Stimulated activated CD8-positive, alpha-beta memory T cell treated with anti-CD3 and anti-CD28 coated beads, Interleukin-2, amount 100 ng/mL, for 1 hour (primary cell): ENCODE measurements at places on chromosomes 7 and 10.

- DNase-seq = peak; percentile 21
Measured at GRCh38 chr7:151632750-151633515, 113.2 kb upstream of the RHEB start.

GRCh38 chr7:42914421-42915045 lies 2.7 kb upstream of the C7orf25 start:
- DNase-seq = no peak

DNA sequence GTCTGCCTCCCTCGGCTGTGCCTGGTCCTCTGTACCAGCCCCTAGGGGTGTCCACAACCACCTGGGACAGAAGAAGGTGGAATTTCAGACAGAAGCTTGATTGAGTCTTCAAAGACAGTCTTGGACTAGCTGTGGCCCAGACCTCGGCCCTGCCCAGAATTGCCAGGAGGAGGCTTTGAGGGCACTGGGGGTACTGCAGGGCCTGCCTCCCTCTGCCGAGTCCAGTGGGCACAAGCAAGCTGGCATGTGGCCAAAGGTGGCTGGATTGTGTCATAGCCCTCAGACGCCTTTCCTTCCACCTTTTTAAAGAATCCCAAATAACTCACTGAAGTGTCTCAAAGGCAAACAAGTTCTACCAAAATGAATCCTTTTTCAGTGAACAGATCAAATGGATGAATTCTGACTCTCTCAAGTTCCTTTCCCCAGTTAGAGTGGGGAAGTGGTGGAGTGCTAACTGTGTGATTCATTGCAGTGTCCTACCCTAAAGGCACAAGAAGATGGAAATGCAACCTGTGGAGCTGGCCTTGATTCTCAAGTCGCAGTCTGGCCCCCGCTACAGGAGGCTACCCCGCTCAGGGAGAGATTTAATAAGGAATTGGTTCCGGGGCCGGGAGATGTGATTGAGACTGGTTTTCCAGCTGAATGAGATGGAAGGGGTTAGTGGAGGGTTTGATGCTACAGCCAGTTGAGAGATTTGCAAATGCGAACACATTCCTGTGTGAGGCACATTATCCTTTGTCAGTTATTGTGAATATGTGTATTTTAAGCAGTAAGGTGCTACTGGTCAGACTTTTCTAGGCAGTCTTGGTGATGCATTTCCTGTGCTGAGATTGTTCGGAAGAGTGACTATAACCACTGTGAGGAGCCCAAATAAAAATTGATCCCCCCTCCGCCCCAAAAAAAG lies 28.8 kb upstream of the SLC26A4 start:
- no peak for DNase-seq

DNA sequence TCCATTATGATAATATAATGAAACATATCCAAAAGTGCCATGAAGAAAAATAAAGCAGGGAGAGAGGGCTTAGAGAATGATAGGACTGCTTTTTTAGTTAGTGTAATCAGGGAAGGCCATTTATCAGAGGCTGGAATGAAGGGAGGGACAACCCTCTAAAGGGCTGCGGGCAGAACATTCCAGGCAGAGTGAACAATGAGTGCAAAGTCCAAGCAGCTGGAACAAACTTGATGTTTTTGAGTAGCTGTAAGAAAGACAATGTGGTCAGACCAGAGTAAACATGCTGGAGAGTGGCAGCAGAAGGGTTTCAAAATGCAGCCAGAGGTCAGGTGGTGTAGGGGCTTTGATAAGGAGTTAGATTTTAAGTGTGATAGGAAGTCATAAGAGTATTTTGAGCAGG lies 65.6 kb upstream of the CCDC6 start:
- no peak for DNase-seq

DNA sequence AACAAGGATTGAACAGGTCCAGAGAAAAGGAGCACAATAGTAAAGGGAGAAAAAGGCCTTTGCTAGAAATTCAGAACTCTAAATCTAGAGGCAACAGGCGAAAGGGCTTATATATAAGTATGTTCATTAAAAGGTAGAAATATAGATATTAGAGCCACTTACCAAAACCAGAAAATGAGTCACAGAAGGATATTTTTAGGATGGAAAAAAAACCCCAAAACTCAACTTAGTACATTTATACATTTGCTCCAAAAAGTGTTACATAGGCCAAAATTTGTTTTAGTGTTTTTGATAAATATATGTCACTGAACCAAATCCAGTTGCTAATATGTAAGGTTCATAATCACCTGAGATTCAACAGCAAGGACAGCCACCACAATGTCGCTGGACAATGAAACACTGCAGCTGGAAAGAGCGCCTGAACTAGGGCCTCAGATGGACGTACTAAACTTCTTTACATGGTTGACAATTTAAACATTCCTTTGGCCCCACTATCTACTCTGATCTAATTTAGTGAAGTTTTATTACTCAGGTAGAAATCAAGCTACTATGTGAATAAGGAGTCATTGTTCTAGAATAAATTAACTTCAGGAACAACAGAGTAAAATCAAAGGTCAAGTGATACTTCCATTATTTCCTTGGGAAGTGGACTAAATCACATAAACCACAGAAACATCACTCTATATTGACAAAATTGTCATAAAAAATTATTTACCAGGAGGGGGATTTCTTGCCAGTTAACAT lies 10.9 kb downstream of the FAM3C start:
- no peak for DNase-seq

- DNase-seq = no peak
Measured at GRCh38 chr7:37663693-37664092, 19.9 kb upstream of the GPR141 start.

GRCh38 chr7:17988141-17988540 lies 39.5 kb downstream of the PRPS1L1 start:
- no peak for DNase-seq

DNA sequence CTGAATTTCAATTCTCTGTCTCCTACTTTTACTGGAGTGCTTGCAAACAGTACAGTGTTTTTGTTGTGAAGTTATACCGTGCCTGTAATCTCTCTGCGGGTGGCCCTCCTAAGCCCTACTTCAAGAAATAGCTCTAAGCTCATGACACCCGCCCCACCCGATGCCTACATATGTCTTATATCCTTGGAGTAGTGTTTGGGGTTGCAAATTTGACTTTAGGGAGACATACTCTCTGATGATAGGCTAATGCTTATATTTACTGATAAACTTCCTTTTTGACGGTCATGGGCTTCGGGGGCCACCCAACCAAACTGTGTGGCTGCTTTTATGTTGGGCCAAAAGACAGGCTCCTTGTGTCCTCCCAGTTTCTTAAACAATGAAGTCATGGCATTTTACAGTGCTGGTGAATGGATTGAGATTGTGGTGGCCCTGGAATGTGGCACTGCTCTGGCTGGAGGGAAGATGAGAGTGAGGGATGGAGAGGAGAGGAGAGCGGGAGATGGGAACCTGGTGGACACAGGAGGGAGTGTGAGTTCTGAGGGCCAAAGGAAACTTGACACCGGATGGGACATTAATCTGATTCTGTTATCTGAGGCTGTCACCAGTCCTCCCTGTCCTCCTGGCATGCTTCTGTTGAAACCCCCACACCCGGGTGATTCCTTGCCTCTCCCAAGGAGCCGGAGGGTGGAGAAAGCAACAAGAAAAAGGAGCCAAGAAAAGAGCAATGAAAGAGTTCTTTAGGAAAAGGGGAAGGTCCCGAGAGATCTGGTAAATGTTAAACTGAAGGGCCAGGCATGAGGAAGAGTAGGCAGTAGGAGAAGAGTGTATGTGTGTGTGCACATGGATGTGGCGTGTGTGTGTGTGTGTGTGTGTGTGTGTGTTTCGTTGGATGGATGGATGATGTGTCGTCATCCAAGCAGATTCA lies 113.3 kb downstream of the TCF7L2 start:
- no peak for DNase-seq

DNA sequence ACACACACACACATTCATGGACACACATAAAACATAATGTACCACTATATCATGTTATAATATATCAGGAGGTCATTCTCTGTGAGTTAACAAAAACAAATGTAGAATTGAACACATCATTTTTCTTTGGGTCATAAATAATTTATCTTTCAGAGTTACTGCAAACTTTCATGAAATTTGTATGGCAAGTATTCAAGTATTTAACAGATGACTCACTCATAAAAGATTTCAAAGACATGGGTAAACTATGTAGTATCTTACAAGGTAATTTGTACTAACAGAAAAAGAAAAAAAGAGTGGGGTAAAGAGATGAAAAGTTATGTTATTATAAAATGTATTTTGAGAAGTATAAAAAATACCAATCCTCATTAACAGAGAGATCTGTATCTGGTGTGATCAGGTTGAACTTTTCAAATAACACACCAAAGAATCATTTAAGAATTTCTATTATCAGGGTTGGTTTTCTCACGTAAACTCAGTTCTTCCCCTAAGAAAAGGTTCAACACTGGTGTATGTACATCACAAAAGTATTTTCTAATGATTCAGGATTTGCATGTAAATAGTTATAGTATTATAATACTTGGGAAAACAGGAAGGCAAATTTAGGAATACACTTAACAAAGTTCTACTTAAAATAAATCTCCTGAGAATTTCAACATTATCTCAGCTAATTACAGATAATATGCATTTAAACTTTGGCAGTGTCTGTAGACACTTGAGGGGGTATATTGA lies 933.1 kb upstream of the LRRN3 start:
- no peak for DNase-seq

DNA sequence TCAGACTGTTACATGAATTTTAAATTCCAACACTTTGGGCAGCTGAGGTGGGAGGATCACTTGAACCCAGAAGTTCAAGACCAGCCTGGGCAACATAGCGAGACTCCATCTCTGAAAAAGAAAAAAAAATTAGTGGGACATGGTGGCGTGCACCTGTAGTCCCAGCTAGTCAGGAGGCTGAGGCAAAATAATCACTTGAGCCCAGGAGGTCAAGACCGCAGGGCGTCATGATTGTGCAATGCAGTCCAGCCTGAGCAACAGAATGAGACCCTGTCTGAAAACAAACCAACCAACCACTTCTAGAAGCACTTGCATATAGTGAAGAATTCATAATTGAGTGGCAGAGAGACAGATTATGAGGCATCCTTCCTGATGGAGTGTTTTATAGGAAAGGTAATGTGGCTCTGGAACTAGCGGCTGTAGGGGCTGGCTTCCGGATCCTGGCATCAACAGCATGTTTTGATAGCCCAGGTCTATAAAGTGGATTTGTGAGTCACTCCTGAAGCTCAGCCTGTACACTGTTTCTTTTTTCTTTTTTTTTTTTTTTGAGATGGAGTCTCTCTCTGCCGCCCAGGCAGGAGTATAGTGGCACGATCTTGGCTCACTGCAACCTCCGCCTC lies 40.3 kb upstream of the RSBN1L start:
- no peak for DNase-seq

GRCh38 chr10:73405556-73405955 lies 8.3 kb downstream of the ANXA7 start:
- DNase-seq = no peak

DNA sequence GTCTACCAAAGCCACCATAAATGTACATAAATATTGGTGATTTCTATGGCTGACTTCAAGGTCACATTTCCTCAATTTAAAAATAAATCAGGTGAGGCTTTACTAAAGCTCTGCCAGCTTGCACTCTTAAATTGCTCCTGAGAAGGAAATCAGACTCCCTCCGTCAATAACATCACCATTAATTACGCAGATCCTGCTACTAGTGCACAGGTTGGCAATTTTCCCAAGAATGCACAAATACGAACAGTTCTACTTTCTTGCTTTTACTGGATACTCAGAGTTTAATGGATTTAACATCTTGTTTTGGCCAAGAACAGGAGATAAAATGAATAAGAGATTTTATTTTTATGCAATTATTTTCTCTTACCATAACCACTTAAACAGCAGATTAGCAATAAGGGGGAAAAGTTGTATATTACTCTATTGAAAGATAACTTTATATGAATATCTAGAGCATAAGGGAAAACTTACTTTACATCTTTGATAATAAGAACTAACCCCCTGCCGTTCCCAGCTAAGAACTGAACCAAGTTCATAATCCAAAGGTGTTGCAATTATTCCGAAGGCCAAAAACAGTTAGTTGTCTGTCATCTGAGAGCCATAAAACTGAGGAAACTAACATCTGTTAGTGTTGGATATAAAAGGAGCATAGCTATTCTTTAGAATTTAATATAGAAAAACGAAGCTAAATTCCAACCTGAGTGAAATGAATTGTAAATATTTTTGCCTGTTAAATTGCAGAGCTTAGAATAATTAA lies 140.5 kb downstream of the TWIST1 start:
- no peak for DNase-seq
